Body of pancreas (tissue), 4 donors: ENCODE measurements at places on chromosomes 13 and 19. TPM values are rescaled to one million over a fixed set of nuclear protein-coding genes. Genes with fewer than 3 reads are reported as not detected.

The ZNF793 gene
- total RNA-seq, result 0.99 TPM

DNA sequence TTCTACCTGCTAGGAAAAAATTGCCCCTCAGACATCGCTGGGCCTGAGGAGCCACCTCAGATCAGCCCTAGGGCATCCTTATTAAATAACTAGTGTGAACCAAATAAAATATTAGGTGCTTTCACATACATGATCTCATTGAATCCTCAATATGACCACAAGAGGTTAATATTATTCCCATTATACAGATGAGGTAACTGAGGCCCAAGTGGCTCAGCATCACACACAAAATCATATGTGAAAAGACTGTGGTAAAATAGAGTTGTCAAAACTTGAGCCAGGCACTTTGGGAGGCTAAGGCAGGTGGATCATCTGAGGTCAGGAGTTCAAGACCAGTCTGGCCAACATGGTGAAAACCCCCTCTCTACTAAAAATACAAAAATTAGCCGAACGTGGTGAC is 2.9 kb upstream of the DMKN start:
- no peaks in the 10 kb centered on the region for H3K36me3 ChIP-seq
- no peak for DNase-seq
- no peaks in the 10 kb centered on the region for H3K27me3 ChIP-seq
- H3K27ac ChIP-seq, result no peak overlapping the region

DNA sequence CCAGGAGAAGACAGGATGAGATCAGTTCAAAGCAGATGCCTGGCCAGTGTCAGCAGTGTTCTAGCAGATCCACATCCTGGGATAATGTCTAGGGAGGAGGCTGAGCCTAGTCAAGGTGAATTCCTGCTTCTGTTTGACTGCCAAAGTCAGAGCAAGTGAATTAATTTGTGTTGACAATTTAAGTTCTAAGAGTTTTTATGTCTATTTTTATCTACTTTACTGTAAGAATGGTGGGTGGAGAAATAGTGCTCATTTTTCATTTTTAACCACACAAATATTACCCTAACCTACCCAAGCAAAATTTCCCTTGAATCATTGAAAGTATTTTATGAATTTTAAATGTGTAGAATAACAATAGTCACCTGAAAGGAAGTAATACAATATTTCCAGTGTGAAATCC is 207.6 kb upstream of the SLC10A2 start:
- H3K4me3 ChIP-seq, result no peak overlapping the region
- H3K36me3 ChIP-seq, result no peaks in the 10 kb centered on the region
- no peak overlapping the region for H3K27ac ChIP-seq
- DNase-seq, result no peak

DNA sequence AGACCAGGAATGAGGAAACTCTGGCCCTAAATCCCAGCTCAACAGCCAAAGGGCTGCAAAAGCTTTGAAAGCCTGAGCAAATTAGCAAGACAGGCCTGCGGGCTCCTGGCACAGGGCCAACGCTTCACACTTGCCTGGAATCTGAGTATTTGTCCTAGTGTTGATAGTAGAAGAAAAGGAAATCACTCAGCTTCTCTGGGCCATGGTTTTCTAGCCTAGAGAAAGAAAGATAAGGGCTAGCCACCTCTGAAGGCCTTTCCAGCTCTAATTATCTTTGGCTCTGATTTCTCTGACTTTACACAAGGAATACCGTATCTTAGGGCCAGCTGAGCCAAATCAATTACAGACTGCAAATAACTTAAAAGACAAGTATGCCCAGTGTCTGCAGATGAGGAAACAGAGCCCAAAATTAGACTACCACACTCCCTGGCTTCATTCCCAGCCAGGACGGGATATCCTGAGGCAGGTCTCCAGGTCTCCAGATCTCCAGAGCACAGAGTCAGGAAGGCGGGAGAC is 69.6 kb downstream of the STK24 start:
- peak; percentile 75 for DNase-seq
- H3K36me3 ChIP-seq, result no peaks in the 10 kb centered on the region
- no peaks in the 10 kb centered on the region for H3K27me3 ChIP-seq
- H3K4me3 ChIP-seq, result no peak overlapping the region

The THAP8 gene
- total RNA-seq, result 6.0 TPM
